Stimulated activated CD4-positive, alpha-beta T cell treated with anti-CD3 and anti-CD28 coated beads, Interleukin-12 subunit alpha, Interleukin-12 subunit beta, amount 100 ng/mL, for 4 hours (primary cell): ENCODE measurements at places on chromosomes 16 and 17.

DNA sequence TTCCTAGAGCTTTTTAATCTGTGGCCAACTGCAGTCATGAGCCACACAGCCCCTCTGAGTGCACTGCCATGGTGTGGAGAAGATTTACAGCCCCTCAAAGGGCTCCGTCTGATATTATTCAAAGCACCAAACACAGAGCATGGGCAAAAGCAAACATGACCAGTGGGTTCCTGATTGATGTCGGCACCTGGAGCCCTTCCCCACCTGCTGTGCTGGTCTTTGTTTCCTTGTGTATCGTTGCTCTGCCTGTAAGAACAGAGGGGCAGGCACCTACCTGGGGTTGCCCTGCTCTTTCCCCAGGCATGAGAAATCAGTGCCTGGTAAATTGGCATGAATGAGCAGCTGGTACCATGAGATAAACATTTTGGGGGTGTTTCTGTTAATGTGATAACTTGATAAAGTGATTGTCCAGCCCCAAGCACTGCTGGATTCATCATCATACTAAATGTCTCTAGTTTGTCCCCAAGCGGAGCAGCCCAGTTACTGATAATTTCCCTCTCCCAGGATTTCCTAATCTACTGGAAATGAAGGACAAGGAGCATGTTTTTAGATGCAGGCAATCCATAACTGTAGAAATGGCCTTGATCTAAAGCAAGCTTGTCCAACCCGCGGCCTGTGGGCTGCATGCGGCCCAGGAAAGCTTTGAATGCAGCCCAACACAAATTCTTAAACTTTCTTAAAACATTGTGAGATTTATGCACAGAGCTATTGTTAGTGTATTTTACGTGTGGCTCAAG is 5.0 kb upstream of the SPIRE2 start:
- no peak for DNase-seq

GRCh38 chr17:6388416-6388815 is 46.5 kb downstream of the AIPL1 start:
- no peak for DNase-seq

DNA sequence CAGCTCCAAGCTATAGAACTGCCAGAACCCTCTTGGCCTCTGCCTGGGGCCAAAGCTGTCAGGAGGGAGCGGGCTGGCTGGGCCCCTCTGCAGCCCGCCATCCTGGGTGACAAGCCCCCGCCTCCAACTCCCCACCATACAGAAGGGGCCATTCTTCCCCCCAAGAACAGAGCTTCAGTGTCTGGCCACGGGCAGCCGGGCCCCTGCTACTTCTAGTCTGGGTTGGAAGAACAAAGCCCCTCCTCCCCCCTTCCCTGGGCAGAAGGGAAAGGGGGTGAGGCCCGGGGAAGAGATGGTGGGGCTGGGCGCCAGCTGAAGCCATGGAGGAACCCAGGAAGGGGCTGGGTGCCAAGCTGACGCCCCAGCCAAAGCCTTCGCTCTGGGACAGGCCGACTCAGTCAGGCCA is 9.0 kb downstream of the NAT9 start:
- no peak for DNase-seq

- DNase-seq: no peak
Measured at GRCh38 chr16:79484237-79484636, 116.3 kb downstream of the MAF start.

GRCh38 chr17:13546851-13547250 is 54.9 kb downstream of the HS3ST3A1 start:
- no peak for DNase-seq

- DNase-seq: no peak
Measured at GRCh38 chr17:58300336-58300735, 19.6 kb upstream of the MPO start.

DNA sequence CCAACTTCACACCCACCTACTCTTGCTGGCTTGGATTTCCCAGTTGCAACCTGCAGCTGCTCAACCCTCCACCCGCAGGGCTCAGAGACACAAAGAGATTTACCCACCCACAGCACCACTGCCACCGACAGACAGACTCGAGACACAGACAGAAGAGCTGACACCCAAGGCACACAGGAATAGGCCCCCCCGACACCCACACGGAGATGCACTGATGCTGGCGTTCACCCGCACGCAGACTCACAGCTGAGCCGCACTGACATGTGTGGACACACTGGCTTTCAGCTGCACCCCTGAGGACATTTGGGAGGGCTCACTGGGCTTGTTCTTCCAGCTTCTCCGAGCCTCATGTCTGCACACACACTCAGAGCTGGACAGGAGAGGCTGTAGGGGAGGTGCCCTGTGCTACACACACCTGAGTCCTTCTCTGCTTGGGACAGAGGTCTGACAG is 8.2 kb downstream of the STX1B start:
- no peak for DNase-seq

DNA sequence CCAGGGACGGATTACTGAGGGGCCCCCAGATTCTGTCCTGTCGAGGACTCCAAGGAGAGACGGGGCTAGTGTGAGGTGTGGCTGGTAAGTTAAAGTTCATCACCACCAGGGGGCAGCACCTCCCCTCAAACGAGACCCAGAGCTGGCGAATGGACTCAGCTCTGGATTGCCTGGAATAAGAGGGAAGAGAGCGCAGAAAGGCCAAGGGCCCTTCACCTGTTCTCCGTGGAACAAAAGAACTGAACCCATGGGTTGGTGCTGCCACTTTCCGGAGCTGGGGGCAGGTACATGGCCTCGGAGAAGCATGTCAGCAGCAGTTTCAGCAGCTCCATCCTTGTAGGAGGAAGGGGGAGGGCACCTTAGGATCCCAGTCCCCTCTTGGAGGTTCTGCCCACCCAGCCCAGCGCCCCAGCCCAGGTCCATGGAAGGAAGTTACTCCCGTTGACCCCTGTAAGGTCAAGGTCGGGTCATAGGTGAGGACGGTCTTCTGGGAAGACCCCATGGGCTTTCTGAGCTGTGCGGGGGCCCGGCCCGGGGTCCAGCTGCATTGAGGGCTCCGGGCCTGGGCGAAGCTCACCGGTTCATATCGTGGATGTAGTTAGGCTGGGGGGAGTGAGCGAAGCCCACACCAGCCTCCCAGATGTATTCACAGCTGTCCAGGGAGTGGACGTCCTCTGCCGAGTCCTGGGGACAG is 10.8 kb downstream of the HID1 start:
- peak; percentile 85 for DNase-seq

DNA sequence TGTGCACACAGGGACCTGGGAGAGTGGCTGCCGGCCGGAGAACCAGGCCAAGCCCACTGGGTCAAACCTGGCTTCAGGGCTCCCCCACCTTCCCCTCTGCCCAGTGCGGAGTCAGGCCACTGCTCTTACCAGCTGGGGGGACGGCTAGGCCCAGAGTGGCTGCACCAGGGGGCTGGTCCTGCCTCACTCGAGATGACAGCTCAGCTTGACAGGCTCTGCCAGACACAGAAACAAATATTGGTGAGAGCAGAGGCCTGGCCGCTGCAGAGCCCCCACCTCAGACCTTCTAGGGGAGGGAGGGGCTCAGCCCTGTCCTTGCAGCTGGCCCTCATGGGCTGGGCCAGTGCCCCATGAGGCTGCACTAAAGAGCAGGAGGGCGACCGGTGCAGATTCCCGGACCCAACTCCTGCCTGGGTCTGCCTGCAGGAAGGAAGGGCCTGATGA is 4.5 kb downstream of the NUDT16L1 start:
- no peak for DNase-seq

- DNase-seq: peak; percentile 53
Measured at GRCh38 chr17:58447039-58447975, 30.0 kb upstream of the RNF43 start.

GRCh38 chr17:58337600-58338453 is 9.2 kb upstream of the TSPOAP1 start:
- peak; percentile 91 for DNase-seq

DNA sequence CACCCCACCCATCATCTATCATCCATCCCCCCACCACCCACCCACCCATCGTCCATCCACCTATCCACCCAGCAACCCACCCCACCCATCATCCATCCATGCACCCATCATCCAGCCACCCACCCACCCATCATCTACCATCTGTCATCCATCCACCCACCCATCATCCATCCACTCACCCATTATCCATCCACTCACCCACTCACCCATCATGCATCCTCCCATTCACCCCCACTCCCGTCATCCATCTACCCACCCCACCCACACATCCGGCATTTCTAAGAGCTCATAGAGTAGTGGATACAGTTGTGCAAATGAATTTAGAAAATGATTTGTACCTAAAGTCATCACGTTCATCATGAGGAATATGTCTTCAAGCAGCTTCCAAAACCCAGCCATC is 405.1 kb downstream of the SNX29 start:
- no peak for DNase-seq

DNA sequence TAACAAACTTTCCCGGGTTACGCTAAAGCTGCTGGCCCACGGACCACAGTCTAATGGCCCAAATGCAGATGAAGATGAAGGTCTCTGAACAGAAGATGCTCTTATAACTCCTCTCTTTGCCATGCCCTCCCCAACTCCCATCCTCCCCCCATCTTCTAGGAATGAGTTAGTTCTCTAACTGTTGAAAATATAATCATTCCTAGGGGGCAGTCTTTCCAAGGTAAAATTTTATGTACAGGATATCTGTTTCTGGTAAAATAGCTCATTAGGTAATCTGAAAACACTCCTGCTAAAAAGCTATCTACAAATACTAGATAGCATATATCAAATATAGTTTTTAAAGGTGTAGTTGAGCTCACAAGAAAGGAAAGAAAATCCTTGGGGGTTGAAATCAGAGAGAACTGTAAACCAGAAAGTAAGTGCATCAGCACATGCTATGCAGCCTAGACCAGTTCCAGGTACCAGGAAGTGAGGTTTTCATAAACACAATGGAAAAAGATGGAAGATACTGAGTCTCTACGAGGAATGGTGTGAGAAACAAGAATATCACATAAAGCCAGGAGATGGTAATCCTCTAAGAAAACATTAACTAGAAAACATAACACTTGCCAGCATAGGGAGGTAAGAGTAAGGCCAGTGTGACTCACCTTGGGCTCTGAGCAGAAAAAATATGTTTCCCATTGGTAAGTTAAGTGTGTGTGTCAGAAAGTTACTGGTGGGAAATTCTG is 38.1 kb downstream of the CMC2 start:
- DNase-seq: no peak

GRCh38 chr17:45815752-45816151 is 28.9 kb upstream of the SPPL2C start:
- no peak for DNase-seq

- no peak for DNase-seq
Measured at GRCh38 chr16:30758988-30759491, 2.8 kb downstream of the CFAP119 start.

DNA sequence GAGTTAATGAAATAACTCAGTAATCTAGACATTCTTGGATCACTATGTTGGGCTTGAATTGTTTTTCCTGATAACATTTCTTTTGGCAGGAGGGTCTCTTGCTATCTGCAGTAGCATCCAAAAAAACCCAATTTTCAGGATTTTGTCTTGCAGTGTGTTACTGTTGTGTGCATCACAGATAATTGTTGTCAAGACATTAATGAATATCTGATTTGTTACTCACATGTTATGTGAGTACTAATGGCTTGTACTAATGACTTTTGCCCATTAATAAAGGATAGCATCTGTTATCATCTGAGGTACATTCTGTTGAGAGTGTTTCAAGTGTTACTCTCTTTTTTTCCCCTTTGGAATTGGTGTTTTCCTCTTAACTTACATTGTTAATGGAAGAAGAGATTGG is 10.0 kb downstream of the PRKAR1A start:
- no peak for DNase-seq

- no peak for DNase-seq
Measured at GRCh38 chr16:3158026-3158509, 23.2 kb downstream of the ZNF213 start.

GRCh38 chr16:49704586-49705155 is 151.2 kb downstream of the ZNF423 start:
- DNase-seq: no peak

DNA sequence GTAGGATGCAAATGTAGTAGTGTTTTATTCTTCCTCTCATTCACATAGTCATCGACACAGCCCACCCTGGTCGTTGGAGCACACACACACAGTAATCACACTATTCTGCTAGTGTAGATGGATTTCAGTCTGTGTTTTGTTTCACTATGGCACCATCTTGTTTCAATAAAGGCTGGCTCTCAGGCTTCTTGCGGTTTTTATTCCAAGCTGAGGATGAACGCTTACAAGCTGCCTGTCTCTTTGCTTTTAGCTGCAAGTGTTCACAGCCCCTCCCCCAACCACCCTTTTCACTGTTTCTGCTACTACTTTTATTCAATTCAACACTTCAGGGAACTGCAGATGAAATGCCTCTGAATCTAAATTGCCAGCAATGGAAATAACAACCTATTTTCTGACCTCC is 140.9 kb upstream of the PMFBP1 start:
- DNase-seq: no peak

DNA sequence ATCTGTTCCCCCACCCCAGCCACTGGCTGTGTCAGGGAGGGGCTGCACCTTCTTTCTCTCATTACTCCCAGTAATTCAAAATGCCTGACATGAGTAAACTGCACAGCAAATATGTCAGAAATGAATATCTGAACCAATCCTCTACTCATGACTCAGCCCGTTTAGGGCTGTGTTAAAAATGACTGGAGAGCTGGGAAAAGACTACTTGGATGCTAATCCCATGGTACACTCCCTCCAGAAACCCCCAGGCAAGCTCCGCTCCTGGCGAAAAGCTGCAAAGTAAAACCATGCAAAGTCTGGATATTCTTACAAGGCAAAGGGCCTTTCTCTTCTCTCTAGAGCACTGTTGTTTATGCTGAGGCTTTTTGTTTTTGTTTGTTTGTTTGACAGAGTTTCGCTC is 448.1 kb upstream of the DYNLRB2 start:
- no peak for DNase-seq

- DNase-seq: no peak
Measured at GRCh38 chr17:39225308-39225958, at the start of gene STAC2. Gene STAC2, minus strand, starts transcription at chr17:39225945. Its CDS starts 443 bp downstream, at chr17:39225502.

GRCh38 chr17:79833744-79834564 is 5.3 kb downstream of the CBX4 start:
- no peak for DNase-seq

DNA sequence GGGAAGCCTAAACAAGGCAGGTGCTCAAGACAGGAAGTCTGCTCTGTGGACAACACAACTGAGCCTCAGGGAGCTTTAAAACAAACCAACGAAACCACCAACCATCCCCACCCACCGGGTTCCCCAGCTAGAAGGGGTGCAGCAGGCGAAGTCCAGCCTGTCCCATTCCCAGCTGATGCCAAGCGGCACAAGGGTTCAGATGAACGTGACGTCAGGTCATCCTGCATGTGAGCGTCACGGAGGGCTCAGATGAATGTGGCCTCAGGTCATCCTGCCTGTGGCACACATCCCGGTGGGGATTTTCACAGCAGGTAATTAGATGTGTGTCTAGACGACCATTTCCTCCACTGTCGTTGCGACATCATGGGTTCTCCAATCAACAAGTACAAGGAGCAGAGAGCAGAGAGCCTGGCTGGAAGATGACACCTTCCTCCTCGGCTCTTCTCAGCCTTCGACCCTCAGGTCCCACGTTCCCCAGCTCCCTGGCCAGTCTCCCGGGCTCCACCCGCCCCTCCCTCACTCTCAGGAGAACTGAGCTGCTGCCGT is 246.5 kb downstream of the FOXL1 start:
- no peak for DNase-seq
